Activated naive CD8-positive, alpha-beta T cell treated with anti-CD3 and anti-CD28 coated beads, Interleukin-2, amount 10 ng/mL, durations not matched to agents 7 days and 5 days (primary cell): ENCODE measurements at places on chromosomes 5 and 9. TPM values are rescaled to one million over a fixed set of nuclear protein-coding genes. Genes with fewer than 3 reads are reported as not detected.

The MINAR2 gene
- total RNA-seq, result not detected

The ITGA2 gene
- total RNA-seq, result 2.5 TPM

The FAM221B gene
- total RNA-seq, result not detected

The FRRS1L gene
- total RNA-seq, result not detected

The IL13 gene
- total RNA-seq, result 0.37 TPM

The SPAAR gene
- not detected for total RNA-seq

The IFNB1 gene
- 0.61 TPM for total RNA-seq
